ENCODE measurements at places on chromosomes 7 and 10.

DNA sequence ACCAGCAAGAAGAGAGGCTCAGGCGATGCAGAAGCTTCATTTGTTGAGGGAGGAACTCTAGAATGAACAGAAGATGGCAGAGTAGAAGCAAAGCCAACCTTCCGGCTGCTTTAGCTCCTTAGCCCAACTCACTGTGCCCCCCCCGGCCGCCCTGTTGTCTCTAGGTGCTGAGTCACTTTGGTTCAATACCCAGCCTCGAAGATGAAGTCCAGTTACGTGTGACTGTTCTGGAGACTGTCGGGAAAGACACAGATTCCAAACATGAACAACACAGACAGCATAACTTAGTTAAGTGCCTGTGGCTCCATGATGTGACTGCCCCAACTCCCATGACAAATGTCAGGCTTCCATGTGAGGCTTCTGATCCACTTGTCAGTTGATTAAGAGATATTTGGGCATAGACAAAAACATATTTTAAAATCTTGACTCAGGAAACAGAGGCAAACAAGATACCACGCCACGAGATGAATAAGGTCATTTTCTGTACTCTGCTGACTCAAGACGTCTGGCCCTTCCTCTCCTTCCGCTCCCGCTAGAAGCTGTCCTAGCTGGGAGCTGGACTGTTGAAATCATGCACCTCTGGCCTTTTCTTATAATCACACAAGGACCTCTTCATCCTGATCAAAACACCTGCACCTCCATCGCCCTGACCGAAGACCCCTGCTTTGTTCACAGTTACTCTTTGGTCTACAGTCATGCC lies 199.3 kb downstream of the FRMD4A start:
- DNase-seq, result no peak

DNA sequence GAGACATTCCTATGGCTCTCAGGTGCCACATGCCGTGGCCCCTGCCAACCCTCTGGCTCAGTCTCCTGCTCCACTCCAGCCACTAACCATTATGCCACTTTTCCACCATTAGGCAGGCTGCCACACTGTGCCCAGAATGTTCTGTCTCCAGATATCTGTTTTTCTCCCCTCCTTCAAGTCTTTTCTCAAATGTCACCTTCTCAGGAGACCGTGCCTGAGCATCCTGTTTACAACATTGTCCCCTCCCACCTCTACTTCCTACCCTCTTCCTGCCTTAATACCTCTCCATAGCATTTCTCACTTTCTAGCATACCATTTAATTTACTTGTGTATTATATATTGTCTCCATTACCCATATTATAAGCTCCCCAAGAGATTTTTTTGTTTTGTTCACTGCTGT lies 162.5 kb upstream of the LYZL2 start:
- no peak for DNase-seq

GRCh38 chr7:102450242-102450641 lies 14.4 kb downstream of the ALKBH4 start:
- DNase-seq, result no peak

- DNase-seq, result no peak
These were observed 48.3 kb upstream of the FAM171A1 start for GRCh38 chr10:15419279-15419874.

GRCh38 chr10:84763965-84764364 lies 435.6 kb downstream of the CCSER2 start:
- DNase-seq, result no peak

DNA sequence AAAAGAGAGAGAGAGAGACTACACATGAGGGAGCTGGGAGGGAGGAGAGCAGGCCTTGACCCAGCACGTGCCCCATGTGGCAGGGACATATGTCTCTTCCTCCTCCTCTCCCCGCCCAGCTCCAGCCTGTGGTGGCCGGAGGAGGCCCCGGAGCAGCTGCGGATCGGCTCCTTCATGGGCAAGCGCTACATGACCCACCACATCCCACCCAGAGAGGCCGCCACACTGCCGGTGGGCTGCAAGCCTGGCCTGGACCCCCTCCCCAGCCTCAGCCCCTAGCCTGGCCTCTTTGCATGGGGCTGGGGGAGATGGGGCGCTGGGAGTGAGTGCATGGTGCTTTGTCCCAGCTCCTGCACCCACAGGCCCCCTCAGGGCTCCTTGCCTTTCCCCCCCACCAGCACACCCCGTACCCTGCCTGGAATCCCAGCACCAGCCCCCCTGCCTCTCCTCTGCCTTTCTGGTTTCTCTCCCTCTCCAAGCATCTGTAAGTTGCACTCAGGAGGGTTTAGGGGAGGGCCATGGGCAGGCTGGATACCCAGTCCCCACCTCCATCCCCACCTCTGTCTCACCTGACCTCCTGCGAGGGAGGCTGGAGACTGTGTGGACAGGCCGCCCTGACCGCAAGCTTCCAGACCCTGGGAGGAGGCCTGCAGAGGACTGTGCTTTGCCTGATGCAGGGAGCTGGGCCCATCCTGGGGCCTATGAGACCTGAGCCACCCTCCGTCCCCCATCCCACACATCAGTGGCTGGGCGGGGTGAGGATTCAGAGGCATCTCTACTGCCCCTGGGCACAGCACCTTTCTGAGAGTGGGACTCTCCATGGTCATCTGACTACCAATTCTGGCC lies 4.8 kb downstream of the UPK3B start:
- DNase-seq, result no peak

DNA sequence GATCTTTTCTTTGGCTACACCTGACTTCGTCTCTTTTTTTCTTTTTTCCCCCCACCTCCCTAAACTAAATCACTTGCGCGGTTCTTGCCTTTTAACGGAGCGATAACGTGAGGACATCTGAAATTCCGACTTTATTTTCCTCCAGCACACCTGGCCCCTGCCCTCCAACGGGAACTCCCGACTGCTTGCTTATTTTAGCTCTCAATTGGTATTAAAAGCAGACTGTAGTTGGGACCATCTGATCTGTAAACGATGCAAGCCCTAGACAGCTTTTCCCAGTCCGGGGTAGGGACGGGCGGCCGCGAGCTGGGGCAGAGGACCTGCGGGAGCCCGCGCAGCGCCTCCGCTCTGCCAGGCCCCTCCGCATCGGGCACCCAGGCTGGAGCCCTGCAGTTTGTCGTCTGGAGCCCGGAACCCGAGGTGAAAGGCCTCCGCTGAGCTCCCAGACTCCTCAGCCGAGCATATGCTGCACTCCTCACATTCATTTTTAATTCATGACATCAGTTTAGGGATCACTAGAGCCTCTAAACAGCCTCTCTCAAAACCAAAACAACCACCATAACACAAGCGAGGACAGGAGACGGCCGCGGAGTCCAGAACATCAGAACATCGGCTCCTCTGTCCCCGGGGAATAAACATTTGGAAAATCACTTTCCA lies 10.0 kb upstream of the EMX2 start:
- DNase-seq, result no peak

DNA sequence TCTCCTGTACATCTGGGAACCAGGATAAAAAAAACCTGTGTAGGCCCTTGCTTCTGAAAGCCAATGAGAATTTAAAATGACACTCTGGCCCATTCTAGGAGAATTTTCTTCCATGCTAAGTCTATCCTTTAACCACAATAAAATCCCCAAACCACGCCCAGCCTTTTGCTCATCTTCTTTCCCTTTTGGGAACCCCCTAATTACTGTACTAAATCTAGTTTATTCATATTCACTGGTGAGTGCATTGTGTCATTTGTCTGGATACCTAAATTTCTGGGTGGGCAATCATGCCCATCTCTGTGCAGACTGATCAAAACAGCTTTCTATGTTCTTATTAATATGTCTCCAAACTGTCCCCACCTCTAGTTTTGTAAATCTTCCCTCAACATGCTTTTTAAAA lies 11.7 kb upstream of the CDK14 start:
- no peak for DNase-seq

GRCh38 chr7:38429057-38429456 lies 155.6 kb upstream of the TARP start:
- DNase-seq, result no peak

GRCh38 chr10:84675060-84675459 lies 346.7 kb downstream of the CCSER2 start:
- no peak for DNase-seq

DNA sequence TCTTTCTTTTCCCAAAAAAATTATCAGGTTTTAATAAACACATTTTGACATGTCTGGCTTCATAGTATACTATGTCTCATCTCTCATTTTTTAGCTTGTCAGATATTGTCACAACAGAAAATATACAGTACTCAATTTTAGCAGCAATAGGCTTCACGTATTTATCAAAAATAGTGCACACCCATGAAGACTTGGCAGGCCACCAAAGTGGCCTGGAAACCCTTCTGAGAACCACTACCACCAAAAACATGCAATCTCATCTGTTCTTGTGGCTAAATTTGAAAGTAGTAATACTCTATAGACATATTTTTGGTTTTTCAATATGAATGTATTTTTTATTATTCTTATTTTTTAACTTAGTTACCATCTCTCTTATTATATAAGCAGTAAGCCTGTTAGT lies 1094.5 kb upstream of the LRRN3 start:
- no peak for DNase-seq

DNA sequence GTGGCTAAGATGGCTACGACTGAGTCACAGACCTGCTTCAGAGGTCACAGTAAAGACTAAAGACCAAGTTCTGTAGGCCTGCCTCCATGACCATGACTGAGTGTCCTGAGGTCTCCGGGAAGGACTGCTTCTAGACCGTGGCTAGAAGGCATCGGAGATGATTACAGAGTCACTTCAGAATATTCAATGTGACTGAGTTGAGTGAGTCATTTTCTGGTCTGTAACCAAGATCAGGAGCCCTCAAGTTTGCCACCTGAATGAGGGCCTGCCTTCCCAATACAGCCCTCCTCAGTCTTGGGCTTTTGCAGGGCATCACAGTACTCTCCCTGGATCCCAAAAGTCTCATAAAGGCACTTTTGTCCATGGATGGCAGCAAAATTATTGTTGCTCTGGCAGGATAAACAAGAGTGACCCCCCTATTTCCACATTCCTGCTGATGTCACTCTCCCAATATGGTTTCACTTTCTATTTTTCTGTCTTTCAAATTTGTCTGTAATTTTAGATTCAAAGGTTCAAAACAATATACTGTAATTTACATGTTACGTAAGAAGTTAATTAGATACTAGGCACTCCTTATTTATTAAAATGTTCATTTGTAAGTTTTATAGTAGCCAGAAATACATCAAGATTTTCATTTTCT lies 47.7 kb upstream of the ZNF92 start:
- DNase-seq, result no peak

Data from activated CD4-positive, CD25-positive, alpha-beta regulatory T cell treated with anti-CD3 and anti-CD28 coated beads, Interleukin-2, amount 50 U/mL, for 72 hours (primary cell).